Neural cell (in vitro differentiated cells): ENCODE measurements at places on chromosomes 2 and 18. TPM values are rescaled to one million over a fixed set of nuclear protein-coding genes. Genes with fewer than 3 reads are reported as not detected.

Gene CBLN2
- 28.3 and 40.1 TPM in 2 replicates for polyA plus RNA-seq

Gene ARHGAP25
- not detected in 2 replicates for polyA plus RNA-seq

Gene CMPK2
- polyA plus RNA-seq: 6.5 and 6.7 TPM in 2 replicates

Gene CD226
- polyA plus RNA-seq: 0.11 and 2.5 TPM in 2 replicates

Gene MC4R
- 0.57 and 2.1 TPM in 2 replicates for polyA plus RNA-seq

Gene ERMN
- not detected in 2 replicates for polyA plus RNA-seq

Gene CUL3
- polyA plus RNA-seq: 47.3 and 53.9 TPM in 2 replicates

Gene CACNB4
- polyA plus RNA-seq: 29.0 and 31.1 TPM in 2 replicates

Gene RAX
- not detected in 2 replicates for polyA plus RNA-seq

Gene FSHR
- polyA plus RNA-seq: 0.36 TPM in 1 of 2 replicates, not detected in the other

Gene CCDC68
- 0.26 and 0.30 TPM in 2 replicates for polyA plus RNA-seq

Gene PLEKHH2
- 0.50 and 1.1 TPM in 2 replicates for polyA plus RNA-seq

Gene TXNDC9
- polyA plus RNA-seq: 88.1 and 90.5 TPM in 2 replicates

Gene FZD7
- 0.76 and 1.8 TPM in 2 replicates for polyA plus RNA-seq

Gene SERPINB12
- polyA plus RNA-seq: not detected in 2 replicates

Gene COL3A1
- polyA plus RNA-seq: 1.3 and 1.8 TPM in 2 replicates

Gene FAM124B
- polyA plus RNA-seq: not detected in 2 replicates

Gene TMEM182
- 3.8 and 4.0 TPM in 2 replicates for polyA plus RNA-seq

Gene M1AP
- polyA plus RNA-seq: not detected in 2 replicates

Gene DSG2
- polyA plus RNA-seq: 0.94 and 1.1 TPM in 2 replicates

Gene ACADL
- 0.14 TPM in 1 of 2 replicates, not detected in the other for polyA plus RNA-seq

Gene TMEM17
- polyA plus RNA-seq: 7.1 and 8.6 TPM in 2 replicates

Gene GALR1
- 0.11 and 0.14 TPM in 2 replicates for polyA plus RNA-seq

Gene DSG1
- not detected in 2 replicates for polyA plus RNA-seq

Gene SFTPB
- not detected in 2 replicates for polyA plus RNA-seq

Gene SH2D6
- polyA plus RNA-seq: not detected in 2 replicates

Gene TDRD15
- polyA plus RNA-seq: not detected in 2 replicates

Gene CYRIA
- 64.0 and 67.0 TPM in 2 replicates for polyA plus RNA-seq

Gene MEX3C
- polyA plus RNA-seq: 55.7 and 58.6 TPM in 2 replicates

Gene B3GNT7
- polyA plus RNA-seq: 0.06 and 0.67 TPM in 2 replicates

Gene ZNF521
- 101 and 104 TPM in 2 replicates for polyA plus RNA-seq

Gene TAF4B
- 0.08 and 0.38 TPM in 2 replicates for polyA plus RNA-seq

Gene ZNF407
- polyA plus RNA-seq: 2.9 and 3.8 TPM in 2 replicates

Gene UGT1A5
- not detected in 2 replicates for polyA plus RNA-seq

Gene TUBA4B
- polyA plus RNA-seq: not detected in 2 replicates

Gene LIMS1
- polyA plus RNA-seq: 8.2 and 12.3 TPM in 2 replicates

Gene LIPG
- 0.72 and 0.85 TPM in 2 replicates for polyA plus RNA-seq

Gene SCRN3
- 56.7 and 57.1 TPM in 2 replicates for polyA plus RNA-seq

Gene RTP5
- 1.2 and 1.8 TPM in 2 replicates for polyA plus RNA-seq

Gene GRHL1
- polyA plus RNA-seq: 25.4 and 26.3 TPM in 2 replicates

Gene ARPC2
- polyA plus RNA-seq: 144 and 167 TPM in 2 replicates

Gene FTCDNL1
- not detected in 2 replicates for polyA plus RNA-seq

Gene KATNAL2
- 1.4 and 2.1 TPM in 2 replicates for polyA plus RNA-seq

Gene SLC9A4
- 0.06 and 0.15 TPM in 2 replicates for polyA plus RNA-seq

Gene EML6
- 9.9 and 13.4 TPM in 2 replicates for polyA plus RNA-seq

Gene PDE1A
- 1.6 and 2.2 TPM in 2 replicates for polyA plus RNA-seq

Gene SRD5A2
- 0.11 and 0.26 TPM in 2 replicates for polyA plus RNA-seq

Gene CYP27A1
- polyA plus RNA-seq: 0.90 TPM in 1 of 2 replicates, not detected in the other

Gene FOXD4L1
- polyA plus RNA-seq: 0.82 and 1.6 TPM in 2 replicates

Gene CPSF3
- 54.3 and 56.0 TPM in 2 replicates for polyA plus RNA-seq

Gene MAPK4
- polyA plus RNA-seq: 12.7 and 16.9 TPM in 2 replicates

Gene APCDD1
- 0.58 and 1.1 TPM in 2 replicates for polyA plus RNA-seq
